MCF 10A (cell line): ENCODE measurements at places on chromosomes 3 and 15. TPM values are rescaled to one million over a fixed set of nuclear protein-coding genes. Genes with fewer than 3 reads are reported as not detected.

- no peak for DNase-seq
- peaks cover 26% of the 10 kb centered on the region for H3K4me1 ChIP-seq
- no peaks in the 10 kb centered on the region for H3K36me3 ChIP-seq
- peak overlapping the region; percentile 11 for H3K27ac ChIP-seq
- H3K4me3 ChIP-seq: peak overlapping the region; percentile 83
Observed at GRCh38 chr3:113533534-113533892, 1.2 kb downstream of the SIDT1 start.

The LRRN1 gene
- 1.2 TPM in 2 replicates for total RNA-seq

DNA sequence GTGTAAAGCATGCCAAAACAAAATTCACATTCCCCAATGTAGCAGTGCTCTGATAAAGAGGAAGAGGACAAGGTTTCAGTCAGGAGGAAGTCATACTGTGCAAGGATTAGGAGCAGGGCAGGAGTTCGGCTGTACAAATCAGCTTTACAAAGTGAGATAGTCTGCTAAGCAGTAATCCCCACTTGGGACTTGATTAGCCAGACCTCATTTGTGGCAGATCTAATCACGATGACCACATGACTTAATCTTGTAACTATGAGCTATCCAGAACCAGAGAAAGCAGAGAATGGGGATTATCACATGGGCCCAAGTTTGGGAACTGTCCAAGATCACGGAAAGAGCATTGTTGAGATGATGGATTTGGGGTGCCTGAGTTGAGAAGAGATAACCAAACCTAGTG lies 7.8 kb downstream of the DCBLD2 start:
- no peak for DNase-seq
- H3K27me3 ChIP-seq: no peaks in the 10 kb centered on the region
- H3K4me1 ChIP-seq: peaks cover 29% of the 10 kb centered on the region
- peak overlapping the region; percentile 7 for H3K27ac ChIP-seq

The TGM4 gene
- total RNA-seq: 1.1 and 2.5 TPM in 2 replicates

DNA sequence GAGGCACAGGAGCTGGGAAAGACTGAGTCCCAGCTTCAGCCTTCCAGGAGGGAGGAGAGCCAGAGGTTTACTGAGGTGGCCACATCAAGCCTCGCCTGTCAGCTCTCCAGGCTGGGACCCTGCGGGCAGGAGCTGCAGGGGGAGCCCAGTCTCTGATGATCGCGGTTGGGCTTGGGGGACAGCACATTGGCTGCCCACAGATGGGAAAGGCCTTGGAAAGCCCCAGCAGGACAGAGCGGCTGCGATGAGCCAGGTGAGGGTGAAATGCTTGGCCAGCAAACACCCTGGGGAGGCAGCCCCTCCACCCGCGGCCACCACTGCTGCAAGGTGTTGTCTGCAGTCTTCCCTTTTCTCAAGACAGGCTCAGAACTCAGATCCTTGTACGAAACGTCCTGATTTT lies 31.2 kb downstream of the SEC61A1 start:
- peaks cover 86% of the 10 kb centered on the region for H3K36me3 ChIP-seq
- H3K27me3 ChIP-seq: no peaks in the 10 kb centered on the region
- no peak overlapping the region for H3K4me3 ChIP-seq
- peak overlapping the region; percentile 54 for H3K27ac ChIP-seq
- peaks cover 8% of the 10 kb centered on the region for H3K4me1 ChIP-seq

DNA sequence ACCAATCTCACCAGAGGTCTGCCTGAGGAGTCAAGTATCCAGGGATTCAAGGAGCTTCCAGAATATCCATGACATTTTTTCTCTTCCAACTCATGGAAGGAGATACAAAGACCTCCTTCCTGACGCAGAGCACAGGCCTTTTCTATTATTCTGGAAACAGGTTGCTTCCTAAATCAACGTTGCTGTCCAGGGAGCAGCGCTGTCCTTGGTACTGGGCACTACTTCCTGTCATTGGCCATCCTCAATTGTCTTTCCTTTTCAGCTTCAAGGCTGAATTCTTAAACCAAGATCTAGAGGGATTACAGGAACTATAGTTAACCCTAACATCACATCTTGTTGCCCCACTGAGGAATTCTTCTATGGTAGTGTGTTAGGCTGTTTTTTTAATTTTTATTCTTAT lies 50.4 kb upstream of the TBC1D21 start:
- H3K4me3 ChIP-seq: no peak overlapping the region
- DNase-seq: peak; percentile 26
- no peaks in the 10 kb centered on the region for H3K36me3 ChIP-seq
- H3K27ac ChIP-seq: no peak overlapping the region

The BNC1 gene
- 68.3 and 93.5 TPM in 2 replicates for total RNA-seq

- no peak overlapping the region for H3K4me3 ChIP-seq
- no peaks in the 10 kb centered on the region for H3K4me1 ChIP-seq
- H3K27ac ChIP-seq: no peak overlapping the region
Observed at GRCh38 chr3:106161246-106161645, 292.4 kb upstream of the CBLB start.

DNA sequence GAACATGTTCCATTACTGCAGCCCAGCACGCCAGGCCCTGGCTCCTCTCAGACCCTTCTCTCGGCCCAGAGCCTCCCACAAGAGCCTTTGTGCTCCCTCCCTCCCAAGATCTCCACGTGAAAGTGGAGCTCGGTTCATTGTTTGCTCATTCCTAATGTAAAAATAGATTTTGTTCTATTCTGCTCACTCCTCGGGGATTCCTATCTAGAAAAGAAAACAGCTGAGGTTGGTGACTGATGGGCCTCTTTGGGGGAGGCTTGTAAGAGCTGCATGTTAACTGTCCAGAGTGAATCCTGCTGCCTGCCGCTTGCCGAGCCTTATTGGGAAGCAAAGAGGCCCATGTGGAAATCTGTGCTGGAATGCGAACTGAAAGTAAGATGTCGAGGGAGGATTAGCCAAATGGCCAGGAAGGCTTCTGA lies 267.1 kb downstream of the LRTM1 start:
- H3K36me3 ChIP-seq: no peaks in the 10 kb centered on the region
- H3K27me3 ChIP-seq: no peaks in the 10 kb centered on the region
- DNase-seq: no peak
- no peaks in the 10 kb centered on the region for H3K4me1 ChIP-seq
- H3K27ac ChIP-seq: no peak overlapping the region

DNA sequence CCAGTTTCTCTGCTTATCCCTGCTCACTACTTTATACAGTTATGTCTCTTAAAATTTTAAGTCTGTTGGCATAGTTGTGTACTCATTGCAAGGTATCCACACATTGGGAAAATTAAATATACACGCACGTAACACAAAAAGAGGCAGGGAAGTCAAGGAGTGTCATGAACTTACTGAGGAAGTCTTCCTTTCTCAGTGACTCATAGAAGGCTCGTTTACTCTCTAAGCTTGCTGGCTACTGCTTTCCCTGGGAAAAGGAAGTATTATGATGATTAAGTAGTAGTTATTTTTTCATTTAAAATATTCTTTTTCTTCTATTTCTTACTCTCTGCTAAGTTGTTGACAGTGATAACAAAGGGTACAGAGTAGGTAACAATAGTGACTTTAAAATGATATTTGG lies 287.3 kb downstream of the UBE2E2 start:
- no peak overlapping the region for H3K4me3 ChIP-seq
- H3K4me1 ChIP-seq: peaks cover 8% of the 10 kb centered on the region
- H3K27me3 ChIP-seq: no peaks in the 10 kb centered on the region
- DNase-seq: peak; percentile 56

The LRRC15 gene
- not detected in 2 replicates for total RNA-seq

- no peaks in the 10 kb centered on the region for H3K36me3 ChIP-seq
- DNase-seq: no peak
- H3K4me3 ChIP-seq: no peak overlapping the region
- no peaks in the 10 kb centered on the region for H3K4me1 ChIP-seq
Observed at GRCh38 chr3:67297715-67298475, 299.8 kb downstream of the KBTBD8 start.

The KLHL40 gene
- total RNA-seq: not detected in 2 replicates

DNA sequence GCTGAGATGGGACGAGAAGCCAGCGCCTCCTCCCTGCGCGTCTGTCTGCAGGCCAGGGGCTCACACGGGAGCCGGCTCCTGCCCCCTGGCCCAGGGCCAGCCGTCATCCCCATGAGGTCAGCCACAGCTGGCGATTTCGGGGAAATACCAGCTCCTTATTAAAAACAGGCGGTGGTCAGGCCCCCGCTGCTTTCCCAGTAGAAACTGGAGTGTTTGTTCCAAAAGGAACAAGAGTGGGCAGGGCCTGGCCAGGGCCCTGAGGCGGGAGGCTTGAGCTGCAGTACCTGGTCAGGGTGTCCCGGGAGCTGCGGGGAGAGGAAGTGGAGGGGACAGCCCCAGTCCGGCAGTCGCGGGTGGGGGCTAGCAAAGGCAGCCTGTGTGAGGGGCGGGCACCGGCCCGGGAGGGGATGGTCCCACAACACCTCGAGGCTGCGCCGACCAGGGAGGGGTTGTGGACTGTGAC lies 17.8 kb downstream of the MYL3 start:
- peak; percentile 28 for DNase-seq
- peak overlapping the region; percentile 52 for H3K4me3 ChIP-seq
- H3K36me3 ChIP-seq: no peaks in the 10 kb centered on the region
- peak overlapping the region; percentile 49 for H3K27ac ChIP-seq
- H3K27me3 ChIP-seq: peaks cover 41% of the 10 kb centered on the region
- no peaks in the 10 kb centered on the region for H3K4me1 ChIP-seq

DNA sequence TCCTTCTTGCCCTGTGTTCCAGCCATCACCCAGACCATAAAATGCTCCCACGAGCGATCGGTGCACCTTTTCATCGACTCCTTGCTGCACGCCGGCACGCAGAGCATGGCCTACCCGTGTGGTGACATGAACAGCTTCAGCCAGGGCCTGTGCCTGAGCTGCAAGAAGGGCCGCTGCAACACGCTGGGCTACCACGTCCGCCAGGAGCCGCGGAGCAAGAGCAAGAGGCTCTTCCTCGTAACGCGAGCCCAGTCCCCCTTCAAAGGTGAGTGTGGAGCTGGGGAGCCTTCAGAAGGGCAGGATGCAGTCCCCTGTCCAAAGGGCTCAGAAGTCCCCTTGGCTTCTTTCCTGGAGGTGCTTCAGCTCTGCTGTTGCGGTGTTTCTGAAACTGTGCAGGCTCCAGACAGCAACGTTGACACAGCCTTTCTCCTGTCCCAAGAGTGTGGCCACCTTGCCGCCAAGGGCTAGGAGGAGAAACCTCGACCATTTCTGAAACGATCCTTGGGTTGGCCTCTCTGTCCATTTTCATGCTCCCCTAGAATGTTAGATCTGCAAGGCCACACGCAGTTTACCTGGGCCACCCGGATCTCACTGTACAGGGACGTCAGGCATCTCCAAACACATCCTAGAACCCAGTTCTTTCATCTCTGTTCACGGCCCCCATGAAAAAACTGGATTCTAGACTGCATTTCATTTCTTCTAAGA lies 116.7 kb downstream of the LIPC start:
- no peak overlapping the region for H3K27ac ChIP-seq
- no peaks in the 10 kb centered on the region for H3K36me3 ChIP-seq
- H3K4me1 ChIP-seq: peaks cover 35% of the 10 kb centered on the region

- H3K4me3 ChIP-seq: no peak overlapping the region
- H3K4me1 ChIP-seq: no peaks in the 10 kb centered on the region
- H3K36me3 ChIP-seq: no peaks in the 10 kb centered on the region
- H3K27me3 ChIP-seq: no peaks in the 10 kb centered on the region
Observed at GRCh38 chr15:57506422-57506821, 85.3 kb upstream of the MYZAP start.

The DUOX1 gene
- total RNA-seq: 15.1 and 16.9 TPM in 2 replicates

DNA sequence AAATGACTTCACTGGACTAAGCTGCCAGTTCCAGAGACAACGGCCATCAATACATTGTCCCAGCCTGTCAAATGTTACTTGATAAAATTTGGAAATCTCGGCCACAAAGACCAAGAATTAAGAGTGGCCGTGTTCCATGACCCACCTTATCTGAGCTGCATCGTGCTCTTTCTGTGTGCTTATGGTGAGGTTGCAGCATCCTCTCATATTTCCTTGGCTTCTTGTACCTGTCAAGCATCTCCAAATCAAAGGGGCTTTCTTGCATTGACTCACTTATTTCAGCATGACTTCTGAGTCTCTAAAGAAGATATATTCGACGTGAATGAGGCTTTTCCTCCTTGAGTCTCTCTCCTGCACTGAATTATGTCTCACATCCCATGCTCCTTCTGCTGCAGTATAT lies 421.7 kb downstream of the MCTP2 start:
- no peaks in the 10 kb centered on the region for H3K4me1 ChIP-seq
- H3K27ac ChIP-seq: no peak overlapping the region
- DNase-seq: no peak
- no peaks in the 10 kb centered on the region for H3K36me3 ChIP-seq
- no peak overlapping the region for H3K4me3 ChIP-seq
